ENCODE measurements at places on chromosomes 16 and 17.
A peak's percentile ranks its signal among the peaks of the same experiment; 100 is the strongest.

DNA sequence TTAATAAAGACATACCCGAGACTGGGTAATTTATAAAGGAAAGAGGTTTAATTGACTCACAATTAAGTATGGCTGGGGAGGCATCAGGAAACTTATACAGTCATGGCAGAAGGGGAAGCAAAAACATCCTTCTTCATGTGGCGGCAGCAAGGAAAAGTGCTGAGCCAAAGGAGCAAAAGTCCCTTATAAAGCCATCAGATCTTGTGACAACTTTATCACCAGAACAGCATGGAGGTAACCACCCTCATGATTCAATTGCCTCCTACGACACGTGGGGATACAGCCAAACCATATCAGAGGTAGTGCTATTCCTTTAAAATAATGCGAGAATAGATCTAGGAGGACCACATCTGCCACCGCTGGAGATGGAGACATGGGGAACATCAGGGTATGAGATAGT is 9.0 kb downstream of the C16orf54 start:
- DNase-seq, result no peak

- DNase-seq, result no peak
Observed at GRCh38 chr17:45230787-45231480, 9.2 kb downstream of the FMNL1 start.

- DNase-seq, result no peak
Observed at GRCh38 chr17:65535777-65536572, 25.5 kb downstream of the AXIN2 start.

DNA sequence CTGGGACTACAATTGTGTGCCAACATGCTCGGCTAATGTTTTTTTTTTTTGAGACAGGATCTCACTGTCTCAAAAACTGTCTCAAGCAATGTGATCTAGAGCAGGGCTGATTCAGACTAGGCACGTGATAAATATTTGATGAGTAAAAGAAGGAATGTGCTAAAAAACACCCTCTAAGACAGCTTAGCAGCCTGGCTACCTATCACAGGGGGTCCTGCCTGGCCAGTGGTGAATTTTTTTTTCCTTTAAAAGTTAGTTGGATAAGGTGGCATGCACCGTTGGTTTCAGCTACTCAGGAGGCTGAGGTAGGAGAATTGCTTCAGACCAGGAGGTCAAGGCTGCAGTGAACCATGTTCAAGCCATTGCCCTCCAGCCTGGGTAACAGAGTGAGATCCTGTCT is 14.8 kb upstream of the GPATCH8 start:
- no peak for DNase-seq

DNA sequence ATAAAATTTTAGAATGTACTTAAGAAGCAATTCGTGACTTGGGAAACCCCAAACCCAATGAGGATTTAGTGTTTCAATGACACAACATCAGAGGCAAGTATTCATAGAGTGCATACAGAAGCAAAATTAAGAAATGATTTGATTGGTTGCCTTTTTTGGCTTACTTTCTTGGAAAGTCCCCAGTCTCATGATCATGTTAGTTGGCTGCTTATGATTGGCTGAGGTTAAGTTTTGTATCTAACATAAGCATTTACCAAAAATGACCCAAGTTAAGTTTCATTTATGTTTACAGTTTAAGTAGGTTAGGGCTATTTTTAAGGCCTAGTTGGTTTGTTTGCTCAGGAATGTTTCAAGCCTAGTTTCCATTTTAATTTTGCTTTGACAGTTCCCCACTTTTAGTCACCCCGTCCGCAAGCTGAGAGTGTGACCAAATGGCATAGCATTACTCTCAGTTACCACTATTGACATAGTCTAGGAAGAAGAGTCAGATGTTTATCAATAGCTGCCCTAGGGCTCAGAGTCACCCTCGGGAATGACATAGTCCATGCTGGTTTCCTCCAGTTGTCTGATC is 36.2 kb downstream of the DGKE start:
- no peak for DNase-seq

- no peak for DNase-seq
Observed at GRCh38 chr16:3971706-3972105, 91.2 kb upstream of the CREBBP start.

- DNase-seq, result no peak
Observed at GRCh38 chr17:77099997-77100396, 40.8 kb upstream of the SEC14L1 start.

DNA sequence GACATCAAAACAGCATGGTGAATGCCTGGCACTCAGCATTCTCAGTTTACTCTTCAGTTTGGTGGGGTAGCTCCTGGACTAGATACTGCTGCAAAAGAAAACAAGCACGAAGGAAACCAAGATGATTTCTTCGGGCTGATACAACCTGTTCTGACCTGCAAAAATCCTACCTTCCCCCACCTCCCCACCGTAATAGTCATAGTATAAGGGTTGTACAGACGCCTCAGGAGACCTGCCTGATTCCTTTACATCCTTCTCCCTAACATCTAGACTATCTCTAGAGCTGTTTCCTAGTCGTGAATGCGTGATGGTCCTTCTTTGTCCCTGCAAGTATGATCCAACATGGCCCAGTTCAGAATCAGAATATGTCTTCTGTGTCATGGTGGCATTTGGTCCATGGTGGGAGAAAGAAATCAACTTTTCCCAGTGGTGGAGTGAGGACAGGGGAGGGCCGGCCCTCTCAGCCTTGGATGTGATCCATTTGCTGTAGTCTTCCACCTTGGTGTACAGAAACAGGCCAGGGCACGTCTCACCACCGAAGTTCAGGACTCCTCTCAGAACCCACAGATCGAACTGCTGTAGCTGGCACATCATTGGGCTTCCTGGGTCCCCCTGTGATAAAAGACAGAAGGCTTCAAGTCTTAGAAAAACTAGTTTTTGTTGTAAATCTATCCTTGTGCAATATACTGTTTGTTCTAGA is 14.5 kb downstream of the PRSS54 start:
- DNase-seq, result no peak

DNA sequence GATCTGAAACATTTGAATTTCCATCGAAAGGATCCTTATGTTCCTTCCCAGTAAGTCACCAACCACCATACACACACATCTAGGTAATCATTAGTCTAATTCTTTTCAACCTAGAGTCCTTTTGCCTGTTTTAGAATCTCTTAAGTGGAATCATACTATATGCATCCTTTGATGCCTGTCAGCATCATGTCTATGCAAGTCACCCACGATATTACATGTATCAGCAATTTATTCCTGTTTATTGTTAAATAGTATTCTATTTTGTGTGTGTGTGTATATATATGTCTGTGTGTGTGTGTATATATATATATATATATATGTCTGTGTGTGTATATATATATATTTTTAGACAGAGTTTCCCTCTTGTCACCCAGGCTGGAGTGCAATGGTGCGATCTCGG is 78.9 kb upstream of the RPH3AL start:
- DNase-seq, result no peak

- no peak for DNase-seq
Observed at GRCh38 chr17:58219789-58220183, 731 bp upstream of the MKS1 start.

- DNase-seq, result no peak
Observed at GRCh38 chr17:17540935-17541639, 44.9 kb upstream of the RASD1 start.

DNA sequence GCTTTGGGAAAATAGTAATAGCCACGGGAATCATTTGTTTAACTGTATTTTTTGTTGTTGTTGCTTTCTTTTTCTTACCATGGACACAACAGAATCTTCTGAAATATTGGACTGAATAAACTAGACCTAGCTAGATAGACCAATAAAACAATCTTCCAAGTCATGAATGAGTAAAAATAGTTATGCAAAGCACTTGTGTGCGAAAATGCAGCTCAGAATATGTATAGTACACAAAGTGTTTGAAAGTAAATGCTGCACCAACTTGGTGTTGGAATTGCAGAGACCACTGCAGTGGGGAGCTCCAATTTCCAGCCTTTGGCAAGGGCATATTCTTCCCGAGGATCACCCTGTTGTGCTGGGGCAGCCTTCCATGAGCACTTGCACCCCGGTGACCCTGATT is 68.0 kb downstream of the AATF start:
- DNase-seq, result no peak

GRCh38 chr16:81946206-81946605 is 65.1 kb downstream of the SDR42E1 start:
- no peak for DNase-seq

DNA sequence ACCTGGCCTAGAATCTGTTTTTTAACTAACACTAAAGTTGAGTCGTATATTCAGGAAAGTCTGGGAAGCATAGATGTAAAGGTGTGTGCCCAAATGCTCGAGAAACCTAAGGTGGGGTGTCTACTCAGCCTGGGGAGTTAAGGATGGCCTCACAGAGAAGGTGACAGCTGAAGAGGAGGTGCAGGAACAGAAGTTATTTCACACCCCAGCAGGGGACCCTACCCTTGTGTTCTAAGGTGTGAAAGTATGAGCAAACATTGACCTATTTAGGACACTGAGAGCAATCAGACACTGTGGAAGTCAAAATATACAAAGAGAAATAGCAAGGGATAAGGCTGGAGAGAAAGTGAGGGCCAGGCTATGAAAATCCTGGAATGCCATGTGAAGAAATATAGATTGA is 49.0 kb upstream of the DHX40 start:
- DNase-seq, result no peak

DNA sequence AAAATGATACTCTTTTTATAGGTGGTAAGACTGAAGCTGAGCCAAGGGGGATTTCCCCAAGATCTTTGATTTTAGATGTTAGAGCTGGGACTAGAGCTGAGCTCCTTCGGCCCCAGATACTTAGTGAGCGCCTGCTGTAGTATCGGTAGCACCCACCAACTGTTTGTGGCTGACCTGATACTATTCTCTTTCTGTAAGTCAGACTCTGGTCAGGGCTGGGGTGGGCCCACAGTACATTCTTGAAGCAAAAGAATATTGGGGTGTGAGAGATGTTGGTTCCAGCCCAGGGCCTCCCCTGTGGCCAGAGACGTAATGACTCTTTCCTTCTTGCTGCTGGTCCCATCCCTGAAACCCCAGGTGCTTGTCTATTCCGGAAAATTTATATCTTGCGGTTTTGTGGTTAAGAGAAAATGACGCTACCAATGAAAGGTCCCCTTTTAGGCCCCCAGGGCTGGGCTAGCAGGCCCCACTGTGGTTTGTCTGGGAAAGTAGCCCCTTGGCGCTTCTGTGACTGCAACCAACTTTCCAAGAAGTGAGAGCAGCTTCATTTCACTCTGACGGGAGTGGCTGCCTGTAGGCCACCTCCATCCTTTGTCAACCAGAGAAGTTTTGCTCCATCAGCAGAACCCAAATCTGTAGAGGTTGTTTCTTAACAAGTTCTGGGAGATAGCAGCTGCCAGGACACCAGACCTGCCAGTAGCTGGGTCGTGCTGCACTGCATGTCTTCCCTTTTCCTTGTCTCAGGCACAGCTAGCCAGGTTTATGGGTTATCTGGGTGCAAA is 86.4 kb upstream of the LGALS9 start:
- DNase-seq, result peak; percentile 17

- DNase-seq, result no peak
Observed at GRCh38 chr16:1416521-1416941, 2.0 kb upstream of the UNKL start.

GRCh38 chr17:11097121-11097520 is 143.9 kb upstream of the SHISA6 start:
- DNase-seq, result no peak

- DNase-seq, result no peak
Observed at GRCh38 chr17:2090804-2091534, 36.1 kb downstream of the HIC1 start.

DNA sequence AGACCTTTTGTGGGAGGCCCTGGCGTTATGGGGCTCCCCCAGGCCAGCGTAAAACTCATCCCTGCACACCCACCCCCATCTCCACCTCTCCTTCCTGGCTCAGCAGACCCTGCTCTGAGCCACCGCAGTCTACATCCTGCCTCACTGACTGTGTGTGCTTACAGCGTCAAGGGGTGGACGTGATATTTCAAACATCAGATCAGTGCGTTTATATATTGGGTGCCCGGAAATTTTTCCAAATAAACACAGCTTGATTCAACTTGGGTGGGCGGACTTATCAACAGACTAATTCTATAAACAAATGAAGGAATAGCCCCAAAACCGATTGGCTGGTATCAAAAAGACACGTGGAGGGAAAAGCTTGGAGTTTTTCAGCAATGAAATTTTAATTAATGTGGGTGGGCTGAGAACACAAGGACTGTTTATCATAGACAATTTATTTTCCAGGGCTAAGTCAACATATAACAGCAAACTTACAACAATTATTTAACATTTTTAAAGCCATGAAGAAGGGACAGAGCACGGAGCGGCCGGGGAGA is at the start of gene FOXL1:
Gene FOXL1, plus strand, starts transcription at position 489 of the 539 bp plus-strand sequence. CDS start 175 bp downstream, outside the sequence.
- no peak for DNase-seq

- no peak for DNase-seq
Observed at GRCh38 chr17:50060951-50061712, 5.2 kb downstream of the ITGA3 start.

DNA sequence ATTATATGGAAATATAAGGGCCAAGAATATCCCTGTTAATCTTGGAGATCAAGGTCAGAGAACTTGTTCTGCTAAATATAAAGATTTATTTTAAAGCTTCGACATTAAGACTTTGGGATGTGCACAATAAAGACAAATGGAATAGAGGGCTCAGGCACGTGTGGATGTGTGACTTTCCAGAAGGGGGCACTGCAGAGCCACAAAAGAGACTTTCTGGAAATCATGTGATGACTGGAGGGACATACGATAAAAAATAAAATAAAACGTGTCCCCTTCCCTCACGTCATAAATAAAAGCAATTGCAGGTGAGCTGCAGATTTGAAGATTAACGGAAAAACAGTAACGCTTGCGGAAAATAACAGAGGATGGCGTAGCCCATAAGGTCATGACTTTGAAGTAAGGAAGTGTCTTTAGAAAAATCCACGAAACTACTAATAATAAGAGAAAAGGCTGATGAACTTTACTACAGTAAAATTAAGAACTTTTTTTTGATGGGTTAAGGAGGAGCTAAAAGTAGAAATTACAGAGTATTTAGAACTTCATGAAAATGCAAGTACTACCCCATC is 9.4 kb upstream of the ENGASE start:
- DNase-seq, result peak; percentile 50

GRCh38 chr17:12627177-12627629 is 38.5 kb upstream of the MYOCD start:
- DNase-seq, result no peak

DNA sequence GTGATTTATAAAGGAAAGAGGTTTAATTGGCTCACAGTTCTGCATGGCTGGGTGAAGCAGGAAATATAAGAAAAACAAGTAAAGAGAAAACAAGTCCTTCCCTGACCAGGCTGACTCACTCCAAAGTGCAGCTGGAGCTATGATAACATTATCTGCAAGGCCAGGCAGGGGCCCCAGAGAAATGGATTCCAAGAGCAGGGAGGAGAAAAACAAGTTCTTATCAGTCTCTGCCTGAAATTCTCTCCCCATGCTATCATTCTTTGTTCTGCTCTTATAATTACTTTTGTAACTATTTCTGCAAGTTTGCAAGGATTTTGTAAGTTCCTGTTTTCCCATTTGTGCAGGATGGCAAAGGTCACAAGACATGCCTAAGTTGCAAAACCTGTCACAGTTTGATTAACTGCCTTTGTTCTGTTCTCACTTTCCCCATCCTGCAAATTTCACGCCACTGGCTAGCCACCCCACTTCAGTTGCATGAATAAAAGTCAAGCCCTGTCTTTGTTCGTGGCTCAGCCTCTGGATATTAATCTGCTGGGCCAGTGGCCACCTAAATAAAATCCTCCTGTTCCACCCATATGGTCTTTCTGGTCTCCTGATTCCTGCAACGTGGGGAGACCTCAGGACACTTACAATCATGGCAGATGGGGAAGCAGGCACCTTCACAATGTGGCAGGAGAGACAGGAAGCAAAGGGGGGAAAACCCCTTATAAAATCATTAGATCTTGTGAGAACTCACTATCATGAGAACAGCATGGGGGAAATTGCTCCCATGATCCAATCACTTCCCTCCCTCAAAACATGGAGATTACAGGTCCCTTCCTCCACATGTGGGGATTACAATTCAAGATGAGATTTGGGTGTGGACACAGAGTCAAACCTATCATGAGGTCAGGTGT is 13.1 kb downstream of the ABCA9 start:
- no peak for DNase-seq

Data from activated CD4-positive, alpha-beta T cell treated with anti-CD3 and anti-CD28 coated beads for 4 hours (primary cell).